ENCODE measurements at places on chromosomes 7 and 10. TPM values are rescaled to one million over a fixed set of nuclear protein-coding genes. Genes with fewer than 3 reads are reported as not detected.

GRCh38 chr7:27605283-27605682 lies 57.4 kb downstream of the HIBADH start:
- DNase-seq, result no peak

DNA sequence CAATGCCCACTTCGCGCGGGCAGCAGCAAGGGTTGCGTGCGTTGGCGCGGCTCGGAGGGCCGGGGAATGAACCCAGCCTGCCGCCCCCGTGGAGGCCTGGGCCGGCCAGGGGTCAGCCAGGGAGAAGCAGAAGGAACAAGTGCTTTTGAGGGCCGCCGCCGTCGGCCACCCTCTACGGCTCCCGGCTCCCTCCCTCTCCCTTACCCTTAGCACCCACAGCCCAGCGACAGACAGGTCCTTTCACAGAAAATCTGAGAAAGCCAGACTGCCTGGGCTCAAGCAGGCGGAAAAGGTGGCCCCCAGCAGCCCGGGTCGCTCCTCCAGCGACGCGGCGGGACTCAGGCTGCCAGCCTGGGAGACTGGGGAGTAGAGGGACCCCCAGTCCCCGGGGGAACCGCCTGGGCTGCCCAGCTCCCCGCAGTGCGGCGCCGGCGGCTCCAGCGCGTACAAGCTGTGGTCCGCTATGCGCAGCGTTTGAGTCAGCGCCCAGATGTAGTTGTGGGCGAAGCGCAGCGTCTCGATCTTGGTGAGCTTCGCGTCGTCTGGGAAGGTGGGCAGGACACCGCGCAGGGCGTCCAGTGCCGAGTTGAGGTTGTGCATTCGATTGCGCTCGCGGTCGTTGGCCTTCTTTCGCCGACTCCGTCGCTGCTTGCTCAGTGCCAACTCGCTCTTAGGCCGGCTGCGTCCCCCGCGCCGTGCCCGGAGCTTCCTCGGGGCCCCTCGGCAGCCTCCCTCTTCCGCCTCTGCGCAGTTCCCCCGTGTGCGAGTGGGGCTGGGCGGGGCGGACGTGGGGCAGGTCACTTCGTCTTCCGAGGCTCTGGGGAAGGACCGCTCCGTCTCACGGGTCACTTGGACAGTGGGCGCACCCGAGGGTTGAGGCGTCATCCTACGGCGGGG lies 815 bp downstream of the NEUROG3 start:
- no peak for DNase-seq

Gene RASSF4
- total RNA-seq, result 11.0 TPM

- DNase-seq, result no peak
Observed at GRCh38 chr10:72736828-72737220, 44.9 kb downstream of the MCU start.

GRCh38 chr7:91291902-91292301 lies 27.7 kb downstream of the FZD1 start:
- no peak for DNase-seq

Gene CUBN
- 1.8 TPM for total RNA-seq

DNA sequence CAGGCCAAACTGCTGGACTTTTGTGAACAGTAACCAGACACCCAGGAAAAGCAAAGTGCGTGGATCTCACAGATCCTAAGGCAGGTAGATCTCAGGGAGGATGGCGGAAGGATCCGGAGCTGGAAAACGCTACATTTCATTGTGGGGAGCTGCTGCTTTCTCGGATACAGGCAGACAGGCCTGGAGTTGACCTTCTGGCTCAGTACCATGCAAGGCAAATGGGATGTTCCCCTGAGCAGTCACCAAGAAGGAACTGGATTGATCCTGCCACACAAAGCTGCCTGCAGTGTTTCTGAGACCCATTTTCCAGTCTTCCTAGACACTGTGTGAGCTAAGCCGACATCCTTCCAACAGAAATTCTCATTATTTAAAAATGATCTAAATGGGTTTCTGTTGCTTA lies 65.5 kb downstream of the ZRANB1 start:
- no peak for DNase-seq

DNA sequence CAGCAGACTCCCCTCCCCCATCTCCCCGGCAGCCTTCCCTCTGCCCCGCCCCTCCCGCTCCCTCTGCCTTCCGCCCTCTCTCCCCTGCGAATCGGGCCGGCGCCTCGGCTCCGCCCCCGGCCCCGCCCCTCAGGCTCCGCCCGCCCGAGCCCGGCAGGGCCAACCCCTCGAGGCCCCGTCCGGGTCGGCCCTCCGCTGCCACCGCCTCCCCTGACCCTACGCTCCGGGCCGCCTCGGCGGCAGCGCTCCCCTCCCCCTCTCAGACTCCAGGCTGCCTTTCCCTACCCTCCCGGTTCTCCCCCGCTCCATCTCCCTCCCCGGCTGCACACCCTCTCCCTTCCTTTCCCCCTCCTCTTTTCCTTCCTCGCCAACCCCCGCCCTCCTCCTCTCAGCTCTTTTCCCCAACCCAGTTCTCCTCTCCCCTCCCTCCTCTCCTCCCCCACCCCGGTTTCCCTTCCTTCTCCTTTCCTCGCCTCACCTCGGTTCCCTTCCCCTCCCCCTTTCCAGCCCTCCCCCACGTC lies 1.6 kb downstream of the ZNF467 start:
- peak; percentile 86 for DNase-seq

- DNase-seq, result no peak
Observed at GRCh38 chr7:29598137-29598536, 34.5 kb downstream of the PRR15 start.

Gene RBP4
- total RNA-seq, result 1.7 TPM

DNA sequence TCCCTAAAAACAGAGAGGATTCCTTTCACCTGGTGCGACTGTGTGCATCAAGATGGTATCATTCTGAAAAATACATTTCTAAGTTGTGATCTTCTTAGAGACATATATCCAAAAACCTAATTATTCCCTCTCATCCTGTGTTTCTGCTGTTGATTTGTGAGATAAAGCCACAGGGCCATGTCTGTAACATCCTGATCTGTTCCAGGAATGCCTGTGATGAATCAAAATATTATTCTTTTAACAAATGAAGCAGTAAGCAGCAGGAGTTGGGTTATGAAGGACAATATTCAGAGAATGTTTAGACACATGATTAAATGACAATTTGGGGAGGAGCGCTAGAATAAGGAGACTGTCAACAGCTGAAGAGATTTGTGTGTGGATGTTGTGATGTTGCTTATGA lies 731.4 kb downstream of the KCNMA1 start:
- no peak for DNase-seq

Gene STX1A
- 2.9 TPM for total RNA-seq

Gene CALML5
- 5,238 TPM for total RNA-seq

DNA sequence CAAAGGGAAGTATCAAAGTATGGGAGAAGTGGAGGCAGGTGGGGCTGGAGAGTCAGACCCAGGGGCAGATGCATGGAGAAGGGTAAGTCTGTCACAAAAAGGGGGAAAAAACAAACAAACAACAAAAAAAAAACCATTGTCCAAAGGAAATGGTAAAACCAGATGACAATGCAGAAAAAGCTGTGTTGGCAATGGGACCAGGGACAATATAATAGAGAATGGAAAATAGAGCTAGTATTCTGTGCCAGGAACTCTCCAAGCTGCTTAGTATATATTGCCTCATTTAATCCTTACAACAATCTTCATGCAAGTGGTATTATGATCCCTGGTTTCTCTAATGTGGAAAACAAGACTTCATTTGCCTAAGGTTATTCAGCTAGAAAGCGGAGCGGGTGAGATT lies 13.1 kb upstream of the KDM7A start:
- no peak for DNase-seq

DNA sequence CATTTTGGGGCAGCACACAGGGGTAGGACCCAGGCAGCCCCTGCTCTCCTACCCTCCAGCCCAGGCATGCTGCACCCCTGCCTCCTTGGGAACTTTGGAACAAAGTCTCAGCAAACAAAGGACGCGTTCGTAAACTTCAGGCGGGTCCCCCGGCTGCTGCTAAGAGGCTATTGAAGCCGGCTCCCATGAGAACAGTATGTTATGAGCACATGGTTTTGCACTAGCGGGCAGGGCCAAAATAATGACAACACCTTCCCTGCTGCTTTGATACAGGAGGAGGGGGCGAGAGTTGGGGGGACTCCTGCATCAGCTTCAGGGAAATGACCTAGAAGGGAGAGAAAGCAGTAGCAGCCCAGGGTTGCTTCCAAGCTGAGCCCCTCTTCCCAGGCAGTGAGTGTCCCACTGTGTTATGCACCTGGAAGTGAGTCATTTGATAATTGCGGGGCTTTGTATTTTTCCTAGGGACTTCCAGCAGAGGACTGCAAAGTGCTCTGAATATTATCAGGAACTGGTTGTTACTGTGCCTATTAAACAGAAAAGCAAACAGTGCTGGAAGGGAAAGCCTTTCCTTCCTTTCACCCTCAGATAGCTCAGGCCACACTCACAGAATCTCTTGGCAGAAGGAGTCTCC lies 6.9 kb downstream of the ITPRIP start:
- DNase-seq, result peak; percentile 83

Gene PIK3CG
- total RNA-seq, result 2.1 TPM

DNA sequence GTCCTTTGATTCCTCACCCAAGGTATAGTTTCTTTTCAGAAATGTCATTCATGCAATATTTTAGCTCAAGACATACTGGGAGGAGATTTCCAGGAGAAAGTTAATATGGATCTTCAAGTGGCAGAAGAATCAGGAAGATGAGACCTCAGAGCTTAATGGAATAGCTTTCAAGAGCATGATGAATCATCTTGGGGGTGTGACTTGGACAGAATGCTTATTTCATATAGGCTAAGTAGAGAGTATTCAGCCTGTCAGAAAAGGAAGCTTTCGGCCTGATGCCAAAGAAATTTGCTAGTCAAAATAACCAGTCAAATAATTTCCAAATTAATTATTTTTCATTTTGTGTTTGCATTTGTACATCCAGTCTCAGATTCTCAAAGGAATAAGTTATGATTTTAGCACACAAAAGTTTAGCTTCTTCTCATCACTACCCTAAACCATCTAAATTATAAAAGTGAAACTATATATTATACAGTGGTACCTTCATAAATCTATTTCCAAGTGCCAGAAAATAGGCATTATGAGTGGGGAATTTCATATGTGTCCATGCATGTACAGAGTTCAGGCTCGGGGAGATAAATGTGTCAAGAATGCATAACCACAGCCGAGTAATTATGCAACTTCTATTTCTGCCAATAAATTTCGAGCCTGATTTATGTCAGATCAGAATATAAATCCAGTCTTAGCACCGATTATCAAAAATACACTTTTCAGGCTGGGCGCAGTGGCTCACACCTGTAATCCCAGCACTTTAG lies 27.3 kb upstream of the CALD1 start:
- DNase-seq, result no peak

- DNase-seq, result no peak
Observed at GRCh38 chr10:90884431-90884830, 12.7 kb downstream of the RPP30 start.

Measured in lower leg skin (tissue), 4 donors.